ENCODE measurements at places on chromosomes 3 and 15.
A peak's percentile ranks its signal among the peaks of the same experiment; 100 is the strongest.

DNA sequence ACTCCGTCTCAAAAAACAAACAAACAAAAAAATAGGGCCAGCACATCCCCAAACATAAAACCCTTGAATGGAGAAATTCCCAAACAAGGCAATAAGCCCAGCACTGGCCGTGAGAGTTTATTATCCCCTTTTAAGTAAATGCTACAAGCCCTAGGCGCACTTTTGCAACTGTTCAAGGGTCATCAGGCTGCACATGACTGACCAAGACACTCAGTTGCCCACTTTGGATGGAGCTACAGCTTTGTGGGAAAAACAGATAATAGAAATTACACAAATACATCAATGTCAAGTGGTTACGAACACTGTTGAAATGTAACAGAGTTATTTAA is 33.7 kb upstream of the ZNF445 start:
- no peak for DNase-seq

DNA sequence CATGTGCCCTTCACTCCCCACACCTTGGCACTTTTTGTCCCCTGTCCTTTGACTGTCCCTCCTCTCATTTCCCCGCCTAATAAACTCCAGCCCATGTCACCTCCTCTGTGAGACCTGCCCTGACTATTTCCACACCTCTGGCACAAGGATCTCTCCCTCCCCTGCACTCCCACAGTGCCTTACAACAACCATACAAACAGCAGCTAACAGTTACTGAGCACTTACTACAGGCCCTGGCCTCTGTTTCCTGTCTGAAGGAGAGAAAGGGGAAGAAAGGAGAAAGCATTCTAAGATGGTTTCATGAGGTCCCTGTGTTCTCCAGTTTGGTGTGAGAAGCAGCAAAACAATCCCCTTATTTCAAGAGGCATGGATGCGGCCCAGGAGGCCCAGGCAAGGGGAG is 20.0 kb upstream of the TRH start:
- DNase-seq, result no peak

GRCh38 chr15:95131131-95131556 is 899.8 kb downstream of the MCTP2 start:
- DNase-seq, result no peak

- DNase-seq, result no peak
Measured at GRCh38 chr3:13419505-13420044, 547 bp downstream of the NUP210 start.

DNA sequence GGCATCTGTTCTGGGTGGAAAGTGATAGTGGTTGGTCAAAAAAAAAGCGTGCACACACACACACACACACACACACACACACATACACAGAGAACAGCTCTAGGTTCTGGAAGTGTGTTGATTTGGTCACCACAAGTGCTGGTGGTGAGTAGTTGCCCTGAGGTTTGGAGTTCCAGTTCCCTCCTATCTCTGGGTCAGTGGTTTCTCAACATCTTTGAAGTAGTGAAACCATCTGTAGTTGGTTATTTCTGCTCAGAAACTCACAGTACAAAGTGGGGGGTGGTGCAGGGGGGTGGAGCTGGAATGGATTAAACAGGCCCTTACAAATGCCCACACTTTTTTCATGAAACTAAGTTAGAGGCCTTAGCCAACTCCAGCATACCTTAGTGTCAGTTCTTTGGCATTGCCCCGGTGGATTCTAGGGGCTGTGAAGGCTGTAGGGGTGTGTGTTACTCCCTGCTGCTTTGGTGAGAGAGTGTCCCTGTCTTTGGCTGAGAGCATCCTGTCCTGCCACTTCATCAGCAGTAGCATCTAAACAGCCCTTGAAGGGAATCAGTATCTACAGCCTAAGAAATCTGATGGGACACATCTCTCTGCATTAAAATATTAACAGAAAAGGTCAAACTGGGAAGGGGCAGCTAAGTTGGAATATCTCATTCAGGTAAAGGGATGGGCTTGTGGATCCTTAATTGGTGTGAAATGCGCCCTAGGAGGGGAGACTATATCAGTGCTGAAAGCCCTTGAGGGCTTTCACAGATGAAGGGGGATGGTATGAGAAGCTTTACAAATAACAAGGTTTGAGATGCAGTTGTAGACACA is 20.6 kb downstream of the SMAD3 start:
- peak; percentile 70 for DNase-seq

DNA sequence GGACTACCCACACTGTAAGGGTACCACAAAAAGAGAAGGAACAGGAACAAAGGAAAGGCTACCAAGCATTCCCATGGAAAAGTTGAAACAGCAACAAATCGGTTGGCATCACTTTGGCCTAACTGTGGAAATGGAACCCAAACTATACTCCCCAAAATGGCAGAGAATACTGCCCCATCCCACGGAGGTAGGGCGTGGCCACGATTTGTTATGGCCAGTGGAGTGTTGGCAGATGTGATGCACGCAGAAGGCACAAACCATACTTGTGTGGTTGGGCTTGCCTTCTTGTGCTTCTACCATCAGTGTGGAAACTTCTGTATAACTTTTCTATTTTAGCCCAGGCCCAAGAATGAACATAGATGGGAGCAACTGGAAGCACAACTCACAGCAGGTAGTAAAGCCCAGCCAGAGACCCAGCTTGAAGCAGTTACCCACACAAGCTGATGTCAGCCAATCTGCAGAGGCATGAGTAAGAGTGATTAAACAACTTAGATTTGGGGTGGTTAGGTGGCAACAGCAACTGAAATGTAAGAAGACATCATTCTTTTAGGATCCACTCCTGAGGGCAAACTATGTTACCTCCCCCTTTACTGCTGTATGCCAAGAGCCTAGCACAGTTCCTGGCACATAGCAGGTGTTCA is 64.1 kb downstream of the BTD start:
- DNase-seq, result no peak

DNA sequence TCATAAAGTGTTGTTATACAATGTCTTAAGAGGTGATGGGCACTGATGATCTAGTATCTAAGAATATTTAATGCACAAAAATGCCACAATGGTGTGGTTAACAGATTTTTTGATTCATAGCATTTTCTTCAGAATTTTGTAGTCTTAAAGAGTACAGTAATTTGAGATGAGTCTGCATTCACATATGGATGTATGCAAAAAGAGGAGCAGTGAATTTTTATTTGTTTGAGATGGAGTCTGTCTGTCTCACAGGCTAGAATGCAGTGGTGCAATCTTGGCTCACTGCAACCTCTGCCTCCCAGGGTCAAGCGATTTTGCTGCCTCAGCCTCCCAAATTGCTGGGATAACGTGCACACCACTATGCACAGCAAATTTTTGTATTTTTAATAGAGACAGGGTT is 110.5 kb downstream of the ZPLD1 start:
- DNase-seq, result no peak

DNA sequence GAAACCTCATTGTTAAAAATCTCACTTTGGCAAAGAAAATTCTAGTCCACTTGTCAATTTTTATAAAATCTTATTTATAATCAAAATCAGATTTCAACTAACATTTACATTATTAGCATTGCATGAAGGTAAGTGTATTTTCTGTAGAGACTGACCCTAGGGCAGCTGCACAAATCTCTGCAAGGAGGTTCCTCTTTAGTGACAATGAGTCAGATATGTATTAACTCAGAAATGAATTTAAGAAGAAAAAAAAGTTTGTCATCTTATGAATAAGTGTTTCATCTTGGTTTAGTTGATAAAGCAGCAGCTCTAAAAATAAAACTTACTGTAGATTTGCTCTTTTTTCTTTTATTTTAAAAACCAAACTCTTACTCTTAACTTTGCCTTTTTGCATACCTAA is 9.0 kb upstream of the GNB4 start:
- DNase-seq, result no peak

DNA sequence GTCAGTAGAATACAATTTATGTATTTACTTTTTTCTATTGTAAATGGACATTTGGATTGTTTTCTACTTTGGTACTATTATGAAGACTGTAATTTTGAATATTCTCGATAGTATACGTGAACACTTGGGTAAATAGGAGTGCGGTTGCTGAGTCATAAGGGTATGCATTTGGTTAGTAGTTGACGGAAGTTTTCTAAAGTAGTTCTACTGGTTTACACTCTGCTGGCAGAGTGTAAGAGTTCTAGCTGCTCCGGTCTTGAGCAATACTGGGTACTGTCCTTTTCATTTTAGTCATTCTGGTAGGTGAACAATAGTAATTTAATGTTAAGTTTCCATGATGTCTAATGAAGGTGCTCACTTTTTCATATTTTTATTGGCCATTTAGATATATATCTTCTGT is 70.0 kb downstream of the MEF2A start:
- DNase-seq, result no peak

- DNase-seq, result no peak
Measured at GRCh38 chr15:44084171-44084570, 110.9 kb downstream of the FRMD5 start.

DNA sequence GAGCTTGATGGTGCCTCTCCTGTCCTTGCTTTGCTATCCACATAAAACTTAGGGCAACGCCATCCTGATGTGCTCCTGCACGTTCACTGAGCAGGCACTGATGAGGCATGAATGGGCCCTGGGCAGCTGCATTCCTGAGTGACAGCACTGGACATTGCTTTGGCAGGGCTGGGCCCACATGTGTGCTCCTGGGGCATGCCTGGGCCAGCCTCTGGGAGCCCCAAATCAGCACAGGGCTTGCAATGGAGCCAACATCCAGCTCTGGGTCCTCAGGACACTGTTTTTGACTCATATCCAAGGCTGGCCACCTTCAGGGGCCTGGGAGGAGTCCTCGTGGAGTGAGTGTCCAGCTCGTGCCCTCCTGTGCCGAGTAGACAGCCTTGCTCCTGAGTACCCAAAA is 5.9 kb upstream of the TKT start:
- no peak for DNase-seq

DNA sequence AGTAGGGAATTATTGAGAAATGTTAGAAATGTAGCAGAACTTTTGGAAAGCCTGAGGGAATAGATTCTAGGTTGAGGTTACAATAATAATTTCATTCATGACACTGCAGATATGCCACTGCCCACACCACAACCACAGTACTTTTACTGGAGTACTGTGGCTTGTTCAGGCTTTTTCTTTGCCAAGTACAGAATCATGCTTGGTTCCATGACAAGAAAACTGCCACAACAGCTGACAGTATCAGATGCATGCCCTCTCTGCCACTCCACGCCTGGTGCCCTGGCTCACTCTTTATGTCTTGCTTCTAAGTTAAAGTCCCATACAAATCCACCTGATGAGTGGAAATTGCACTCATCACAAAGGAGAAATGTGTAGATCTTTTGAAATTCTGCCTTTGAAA is 398.6 kb downstream of the ZIC1 start:
- no peak for DNase-seq

DNA sequence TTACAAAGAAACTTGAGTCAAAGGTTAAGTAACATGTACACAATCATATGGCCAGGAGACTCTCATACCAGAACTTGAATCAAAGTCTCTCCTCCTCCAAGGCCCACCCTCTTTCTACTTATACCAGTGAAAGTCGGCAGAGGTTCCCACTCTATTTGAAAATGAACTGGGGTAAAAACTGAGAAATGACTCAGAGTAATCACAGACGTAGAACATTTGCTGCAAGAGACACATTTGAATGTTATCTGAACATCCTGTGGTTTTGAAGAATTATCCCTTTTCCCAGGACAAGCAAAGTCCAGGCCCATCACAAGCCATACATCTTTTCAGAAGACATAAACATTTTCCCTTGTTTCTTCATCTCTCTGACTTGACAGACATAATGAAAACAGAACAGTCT is 55.8 kb downstream of the SHOX2 start:
- DNase-seq, result no peak

GRCh38 chr15:41484937-41485625 is 8.6 kb upstream of the ITPKA start:
- no peak for DNase-seq

GRCh38 chr15:51093488-51093838 is 1.2 kb downstream of the TNFAIP8L3 start:
- DNase-seq, result no peak

DNA sequence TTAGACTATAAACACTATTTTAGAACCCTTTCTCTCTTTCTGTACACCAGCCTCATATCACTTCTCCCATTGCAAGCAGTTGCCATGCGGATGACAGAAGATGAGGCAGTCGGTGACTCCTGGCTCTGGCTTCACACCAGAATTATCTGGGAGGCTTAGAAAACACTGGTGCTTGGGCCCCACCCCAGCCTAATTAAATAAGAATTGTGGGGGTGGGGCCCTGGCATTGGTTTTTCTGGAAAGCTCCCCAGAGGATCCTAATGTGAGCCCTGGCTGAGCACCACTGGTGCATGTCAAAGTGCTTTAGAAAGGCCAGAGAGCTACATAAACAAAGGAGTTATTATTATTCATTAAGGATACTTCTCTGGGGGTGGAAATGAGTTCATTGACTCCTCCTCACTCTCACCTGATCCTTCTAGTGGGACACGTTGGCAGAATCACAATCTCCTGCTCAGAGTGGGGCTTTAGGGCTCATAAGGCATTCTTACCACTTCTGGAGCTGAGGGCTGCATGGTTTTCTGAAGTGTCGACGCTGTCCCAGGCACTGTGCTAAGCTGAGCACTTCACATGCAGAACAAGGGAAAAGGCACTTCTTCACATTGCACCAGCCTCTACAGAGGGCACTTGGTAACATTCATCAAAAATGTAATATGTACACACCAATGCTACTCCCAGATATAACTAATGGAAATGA is 188.5 kb upstream of the TLE3 start:
- no peak for DNase-seq

- no peak for DNase-seq
Measured at GRCh38 chr3:83457551-83457950, 1501.2 kb upstream of the CADM2 start.
